Stimulated activated CD8-positive, alpha-beta memory T cell treated with anti-CD3 and anti-CD28 coated beads, Interleukin-15, amount 100 ng/mL, for 4 hours (primary cell): ENCODE measurements at places on chromosomes 16 and 17.

DNA sequence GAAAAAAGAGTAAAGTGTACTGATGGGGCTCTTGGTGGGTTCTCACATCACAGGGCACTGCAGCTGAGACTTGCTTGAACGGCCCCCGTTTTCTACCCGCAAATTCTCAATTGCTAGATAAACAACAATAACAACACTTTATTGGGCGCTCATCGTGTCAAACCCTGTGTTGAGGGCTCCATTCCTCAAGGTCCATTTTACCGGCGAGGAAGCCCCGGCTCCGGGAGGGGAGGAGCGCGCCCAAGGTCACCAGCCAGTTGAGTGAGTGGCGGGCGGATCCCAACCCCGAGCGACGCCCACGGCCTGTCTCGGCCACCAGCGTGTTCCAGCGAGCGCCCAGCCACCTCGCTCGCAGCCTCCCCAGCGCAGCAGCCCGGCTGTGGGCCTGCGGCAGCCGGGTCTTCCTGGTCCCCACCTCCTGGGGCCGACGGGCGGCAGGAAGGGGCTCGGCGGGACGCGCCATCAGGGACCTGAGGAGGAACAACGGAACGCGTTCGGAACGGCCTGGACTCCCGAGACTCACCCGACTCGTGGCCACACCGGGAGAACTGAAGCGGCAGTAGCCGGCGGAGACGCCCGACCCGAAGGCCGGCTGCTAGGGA is 373 bp downstream of the CMC2 start:
- peak; percentile 55 for DNase-seq

DNA sequence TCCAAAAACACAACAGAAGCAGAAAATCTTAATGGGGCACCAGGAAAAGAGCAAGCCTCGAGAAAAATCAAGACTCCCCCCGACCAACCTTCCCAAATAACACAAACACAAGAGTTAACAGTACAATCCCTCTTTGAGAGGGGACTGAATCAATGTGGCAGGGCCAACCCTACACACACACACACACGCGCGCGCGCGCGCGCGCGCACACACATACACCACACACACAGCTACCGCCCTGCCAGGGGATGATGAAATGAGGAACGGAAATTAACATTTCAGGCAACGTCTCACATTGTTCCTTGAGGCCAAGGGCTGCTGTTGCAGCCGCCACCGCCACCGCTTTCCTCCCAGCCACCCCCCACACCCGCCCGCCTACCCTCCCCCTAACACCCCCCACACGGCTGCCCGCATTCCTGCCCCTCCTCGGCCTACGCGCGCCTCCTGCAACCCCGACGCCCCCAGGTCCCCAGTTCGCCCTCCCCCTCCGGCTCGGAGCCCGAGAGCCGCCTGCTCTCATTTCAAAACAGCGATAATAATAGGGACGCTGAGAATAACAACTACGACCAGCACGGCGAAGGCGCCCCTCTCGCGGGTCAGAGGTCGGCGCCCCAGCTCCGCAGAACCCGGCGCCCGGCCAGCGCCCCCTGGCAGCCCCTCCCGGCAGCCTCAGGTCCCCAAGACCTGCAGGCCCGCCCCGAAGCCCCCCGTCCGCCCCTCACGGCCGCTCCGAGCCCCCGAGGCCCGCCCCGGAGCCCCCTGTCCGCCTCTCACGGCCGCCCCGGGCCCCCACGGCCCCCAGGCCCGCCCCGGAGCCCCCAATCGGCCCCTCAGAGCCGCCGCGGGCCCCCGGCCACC is 1.1 kb downstream of the ANKRD11 start:
- peak; percentile 85 for DNase-seq

DNA sequence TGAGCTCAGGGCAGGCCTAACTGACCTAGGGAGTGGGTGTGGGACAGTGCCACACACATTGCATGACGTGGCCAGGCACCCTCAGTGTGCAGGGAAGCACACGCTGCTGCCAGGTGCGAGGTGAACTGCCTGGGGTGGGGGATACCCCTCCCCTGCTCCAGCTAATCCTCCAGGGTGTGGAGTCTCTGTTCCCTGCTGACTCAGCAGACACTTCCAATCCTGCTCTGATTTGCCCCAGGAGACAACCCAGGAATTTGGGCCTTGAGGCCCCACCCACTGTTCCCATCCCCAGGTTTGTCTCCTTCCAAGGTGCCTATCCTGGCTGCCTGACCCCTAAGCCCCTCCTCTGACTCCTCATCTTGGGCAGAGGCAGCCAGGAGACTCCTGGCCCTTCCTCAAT is 10.7 kb downstream of the DLX3 start:
- no peak for DNase-seq

DNA sequence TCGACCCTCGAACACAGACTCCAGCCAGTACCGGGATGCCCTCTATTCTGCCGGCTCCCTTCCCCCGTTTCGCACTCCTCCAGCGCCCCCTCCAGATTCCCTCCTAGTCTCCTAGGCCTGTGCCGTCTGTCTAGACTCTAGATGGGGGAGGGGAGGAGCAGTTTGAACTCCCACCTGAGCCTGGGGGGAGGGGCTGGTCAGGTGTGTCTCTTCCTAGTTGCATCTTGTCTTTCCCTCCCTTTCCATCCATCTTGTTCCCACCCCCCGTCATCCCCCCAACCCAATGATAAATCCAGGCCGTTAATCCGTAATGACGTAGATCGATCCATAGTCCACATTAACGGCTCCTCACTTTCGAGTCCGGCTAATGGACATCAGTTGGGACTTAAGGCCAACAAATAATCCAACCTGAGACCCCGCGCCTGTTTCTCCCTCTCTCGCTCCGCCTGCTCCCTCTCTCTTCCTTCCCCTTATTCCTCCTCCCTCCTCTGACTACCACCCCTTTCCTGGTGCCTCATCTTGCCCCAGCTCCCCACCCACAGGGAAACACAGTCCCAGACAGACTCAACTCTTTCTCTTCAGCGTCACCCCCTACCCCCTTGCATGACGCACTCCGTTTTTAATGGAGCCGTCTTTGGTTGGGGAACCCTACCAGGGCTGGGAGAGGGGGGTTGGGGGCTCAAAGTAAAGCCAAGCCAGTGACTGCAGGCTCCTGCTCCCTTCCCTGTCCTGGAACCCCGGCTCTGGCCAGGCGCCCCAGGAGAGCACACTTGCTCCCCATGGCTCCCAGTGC is 3.4 kb upstream of the HOXB5 start:
- DNase-seq, result no peak

DNA sequence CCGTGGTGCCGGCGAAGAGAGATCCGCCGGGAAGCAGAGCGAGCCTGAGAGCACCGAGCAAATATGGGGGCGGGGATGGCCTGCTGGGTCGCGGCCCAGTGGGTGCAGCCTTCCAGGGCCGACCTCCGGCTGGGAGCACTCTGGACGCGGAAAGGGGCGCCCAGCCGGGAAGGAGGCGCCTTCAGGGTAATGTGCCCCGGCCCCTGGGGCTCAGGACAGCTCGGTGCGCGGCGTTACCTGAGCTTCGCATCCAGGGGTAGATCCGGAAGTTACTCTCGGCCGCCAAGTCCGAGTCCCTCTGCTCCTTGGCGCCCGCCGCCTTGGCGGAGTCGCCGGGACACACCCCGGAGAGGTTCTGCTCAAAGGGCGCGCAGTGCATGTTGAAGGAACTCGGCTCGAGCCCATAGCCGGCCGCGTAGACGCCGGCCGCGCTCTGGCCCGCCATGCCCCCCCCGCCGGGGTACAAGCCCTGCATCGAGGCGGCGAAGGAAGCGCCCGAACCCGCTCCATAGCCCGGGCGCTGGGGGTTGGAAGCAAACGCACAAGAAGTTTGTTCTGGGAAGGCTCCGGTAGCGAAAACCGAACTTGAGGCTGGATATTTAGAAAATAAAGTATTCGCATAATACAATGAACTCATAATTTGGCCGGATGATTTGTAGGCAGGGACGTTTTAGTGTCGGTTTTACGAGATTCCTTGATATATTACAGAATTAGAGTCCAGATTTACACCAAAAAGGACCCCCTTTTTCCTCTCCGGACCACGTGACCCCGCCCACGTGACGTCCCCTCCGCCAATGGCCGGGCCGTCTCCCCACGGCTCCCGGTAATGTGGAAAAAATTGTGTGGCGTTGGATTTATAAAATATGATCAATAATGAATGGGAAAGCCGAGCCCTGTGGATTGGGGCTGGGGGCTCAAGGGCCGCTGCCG is at the start of gene HOXB7:
Gene HOXB7, minus strand, starts transcription at position 736 of the 930 bp plus-strand sequence. Its CDS starts 99 bp downstream, at position 637.
- DNase-seq, result no peak
